Fibroblast of skin of left quadriceps (primary cell): ENCODE measurements at places on chromosomes 12 and 14.

- DNase-seq: no peak
These were observed 68.6 kb downstream of the ETV6 start for GRCh38 chr12:11718105-11718504.

GRCh38 chr14:55075628-55076175 lies 24.3 kb downstream of the MAPK1IP1L start:
- no peak for DNase-seq

GRCh38 chr14:72545411-72546311 lies 348.2 kb downstream of the DPF3 start:
- no peak for DNase-seq

- DNase-seq: no peak
These were observed 27.3 kb upstream of the FRS2 start for GRCh38 chr12:69442894-69443293.

DNA sequence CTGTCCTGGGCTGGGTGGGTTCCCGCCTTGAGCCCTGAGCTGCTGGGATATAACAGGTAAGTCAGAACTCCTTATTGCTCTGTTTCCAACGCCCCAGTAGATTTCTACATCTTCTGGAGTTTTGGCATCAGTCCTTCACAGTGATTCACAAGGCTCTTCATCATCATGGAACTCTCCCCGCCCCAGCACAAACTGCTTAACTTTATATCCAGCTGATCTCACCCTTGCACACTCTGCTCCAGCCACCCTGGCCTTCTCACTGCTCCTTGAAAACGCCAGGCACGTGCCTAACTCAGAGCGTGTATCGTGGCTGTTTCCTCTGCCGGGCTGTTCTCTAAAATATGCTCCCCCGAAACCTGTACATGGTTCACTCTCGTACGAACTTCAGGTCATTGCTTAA lies 264.9 kb downstream of the NOVA1 start:
- DNase-seq: no peak

GRCh38 chr14:100288382-100289185 lies 17.7 kb downstream of the SLC25A29 start:
- no peak for DNase-seq

- no peak for DNase-seq
These were observed 687 bp downstream of the RAB35 start for GRCh38 chr12:120115692-120116440.

DNA sequence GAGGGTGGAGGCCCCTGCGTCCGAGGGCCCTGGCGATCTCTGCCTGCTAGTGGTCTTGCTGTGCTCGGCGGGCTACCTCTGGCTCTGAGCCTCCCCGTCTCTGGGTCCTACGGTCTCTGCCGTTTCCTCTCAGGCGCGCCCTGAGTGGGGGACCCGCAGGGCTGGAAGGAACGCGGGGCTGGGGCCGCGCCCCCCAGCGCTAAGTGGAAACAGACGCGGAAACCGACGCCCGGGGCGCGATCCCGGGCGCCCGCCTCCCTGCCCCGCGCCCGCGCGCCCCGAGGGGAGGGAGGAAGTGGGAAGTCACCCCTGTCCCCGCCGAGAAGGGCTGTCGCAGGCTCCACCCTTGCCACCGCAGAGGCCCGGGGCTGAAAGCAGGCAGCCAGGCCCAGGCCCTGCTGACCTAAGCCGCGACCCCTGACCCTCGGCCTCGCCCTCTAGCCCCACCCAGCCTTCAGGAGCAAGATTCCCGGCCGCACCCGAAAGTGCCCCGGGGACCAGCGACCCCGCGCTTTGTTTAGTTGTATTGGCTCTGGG lies 831 bp downstream of the CRIP1 start:
- no peak for DNase-seq

- DNase-seq: no peak
These were observed 1.5 kb upstream of the OTX2 start for GRCh38 chr14:56811593-56812363.

DNA sequence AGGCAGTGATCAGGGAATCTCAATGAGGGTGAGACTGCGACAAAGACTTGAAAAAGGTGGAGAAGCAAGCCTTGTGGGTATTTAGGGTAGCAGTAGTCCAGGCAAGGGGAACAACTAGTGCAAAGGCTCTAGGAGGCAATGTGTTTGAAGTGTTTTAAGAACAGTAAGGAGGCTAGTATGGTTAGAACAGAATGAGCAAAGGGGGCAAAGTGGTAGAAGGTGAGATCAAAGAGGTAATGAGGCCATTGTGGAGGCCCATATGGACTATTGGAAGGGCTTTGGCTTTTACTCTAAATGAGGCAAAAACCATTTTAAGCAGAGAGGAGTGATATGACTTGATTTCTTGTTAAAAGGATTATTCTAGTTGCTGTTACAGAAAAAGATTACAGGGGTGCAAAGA lies 16.8 kb downstream of the HIF1A start:
- DNase-seq: no peak

- peak; percentile 41 for DNase-seq
These were observed 292.7 kb downstream of the LRFN5 start for GRCh38 chr14:41899416-41899815.

DNA sequence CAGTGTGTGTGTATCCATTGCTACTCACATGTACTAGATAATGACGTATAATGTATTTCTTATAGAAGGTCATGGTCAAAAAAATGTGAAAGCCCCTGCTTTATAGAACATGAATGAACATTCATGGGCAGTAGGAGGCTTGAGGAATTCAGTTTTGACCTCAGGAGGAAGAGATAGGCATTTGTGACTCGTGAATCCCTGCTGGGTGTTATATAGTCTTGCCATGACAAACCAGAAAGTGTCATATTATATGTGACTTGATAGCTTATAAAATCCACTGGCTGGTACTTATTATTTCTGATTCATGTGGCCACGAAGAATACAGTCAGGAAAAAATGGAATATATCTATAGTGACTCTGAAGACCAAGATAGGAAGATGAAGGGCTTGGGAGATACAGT lies 287.6 kb downstream of the CEP128 start:
- DNase-seq: no peak

DNA sequence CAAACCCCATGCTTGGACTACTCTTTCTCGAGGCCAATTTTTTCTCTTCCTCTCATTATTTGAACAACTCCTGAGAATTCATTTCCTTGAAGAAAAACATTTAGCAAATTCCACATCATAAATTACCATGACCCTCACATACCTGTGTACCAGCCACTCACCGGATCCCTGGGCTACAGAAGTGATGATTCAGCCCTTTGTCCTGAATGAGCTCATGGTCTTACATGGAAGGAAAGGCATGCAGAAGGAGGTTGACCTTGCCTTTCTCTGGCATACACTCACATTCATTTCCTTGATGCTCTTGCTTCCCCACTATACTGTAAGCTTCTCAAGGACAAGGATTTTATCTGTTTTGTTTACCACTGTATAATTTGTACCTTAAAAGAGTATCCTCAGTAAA lies 191.5 kb downstream of the SLC5A8 start:
- DNase-seq: peak; percentile 14

DNA sequence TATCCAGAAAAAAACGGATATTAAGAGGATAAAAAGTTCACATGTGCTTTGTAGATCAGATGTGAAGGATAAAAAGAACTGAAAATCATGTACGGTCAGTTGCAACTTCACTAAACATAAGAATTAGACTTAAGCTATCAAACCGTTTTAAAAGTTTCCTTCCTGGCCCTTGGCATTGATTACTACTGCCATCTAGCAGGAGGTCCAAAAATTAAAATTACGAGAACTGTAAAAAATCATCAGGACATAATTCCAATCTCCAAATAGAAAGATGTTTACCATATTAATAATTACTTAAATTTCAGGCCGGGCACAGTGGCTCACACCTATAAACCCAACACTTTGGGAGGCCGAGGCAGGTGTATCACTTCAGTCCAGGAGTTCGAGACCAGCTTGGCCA lies 7.9 kb downstream of the WDR89 start:
- no peak for DNase-seq

GRCh38 chr12:91577586-91578539 lies 395.2 kb upstream of the DCN start:
- DNase-seq: no peak

- DNase-seq: no peak
These were observed 84.8 kb downstream of the PLBD1 start for GRCh38 chr12:14482886-14483285.

DNA sequence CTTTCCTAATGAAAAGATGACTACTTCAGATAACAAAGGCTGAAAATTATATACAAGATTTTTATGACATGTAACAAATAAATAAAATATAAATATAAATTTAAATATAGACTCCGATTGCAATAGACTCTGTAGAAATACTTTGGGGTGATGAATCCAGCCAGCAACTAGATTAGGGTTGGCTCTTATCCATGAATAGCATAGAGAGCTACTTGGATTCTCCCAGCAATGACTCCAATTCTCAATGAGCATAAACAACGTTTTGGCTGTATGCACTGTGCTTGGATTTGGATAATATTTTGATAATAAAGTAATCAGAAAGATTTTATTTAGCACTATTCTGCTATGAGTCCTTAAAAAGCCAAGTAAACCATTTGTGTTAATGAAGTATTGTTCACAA lies 58.0 kb upstream of the LRFN5 start:
- no peak for DNase-seq

- no peak for DNase-seq
These were observed 450.5 kb upstream of the FAR2 start for GRCh38 chr12:28698553-28698952.

- DNase-seq: no peak
These were observed 15.7 kb downstream of the SPX start for GRCh38 chr12:21541773-21542172.

DNA sequence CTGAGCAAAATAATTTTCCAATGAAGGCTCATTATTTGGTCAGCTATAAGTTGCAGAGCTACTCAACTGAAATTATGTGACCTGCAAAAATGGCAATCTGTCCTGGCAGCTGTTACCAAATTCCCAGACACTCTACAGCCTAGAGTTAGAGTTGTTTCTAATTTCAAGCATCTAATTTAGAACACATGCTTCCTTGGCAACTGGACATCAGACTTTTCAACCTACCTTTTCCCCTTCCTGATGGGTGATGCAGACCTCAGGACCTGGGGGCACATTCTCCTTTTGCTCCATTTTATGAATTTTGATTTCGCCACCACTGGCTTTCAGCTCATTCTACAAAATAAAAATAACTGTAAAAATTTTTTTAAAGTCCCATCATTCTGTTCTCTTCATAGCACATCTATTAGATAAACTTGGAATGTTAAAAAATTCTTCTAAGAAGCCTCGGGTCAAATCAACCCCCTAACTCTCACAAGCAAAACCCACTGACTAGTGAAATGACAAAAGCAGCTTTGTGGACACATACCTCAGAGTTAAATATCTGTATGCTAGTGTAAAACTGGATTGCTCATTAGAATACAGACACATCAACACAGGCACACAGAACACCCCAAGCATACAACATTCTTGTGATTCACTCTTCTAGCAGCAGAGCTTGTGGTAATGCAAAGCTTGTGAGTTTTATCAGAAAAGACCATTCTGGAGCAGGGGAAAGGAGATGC lies 33.5 kb upstream of the CERS5 start:
- DNase-seq: peak; percentile 71
